ENCODE measurements at places on chromosomes 12 and 14.

- peak; percentile 25 for DNase-seq
Measured at GRCh38 chr14:57390806-57391516, 575 bp downstream of the NAA30 start.

DNA sequence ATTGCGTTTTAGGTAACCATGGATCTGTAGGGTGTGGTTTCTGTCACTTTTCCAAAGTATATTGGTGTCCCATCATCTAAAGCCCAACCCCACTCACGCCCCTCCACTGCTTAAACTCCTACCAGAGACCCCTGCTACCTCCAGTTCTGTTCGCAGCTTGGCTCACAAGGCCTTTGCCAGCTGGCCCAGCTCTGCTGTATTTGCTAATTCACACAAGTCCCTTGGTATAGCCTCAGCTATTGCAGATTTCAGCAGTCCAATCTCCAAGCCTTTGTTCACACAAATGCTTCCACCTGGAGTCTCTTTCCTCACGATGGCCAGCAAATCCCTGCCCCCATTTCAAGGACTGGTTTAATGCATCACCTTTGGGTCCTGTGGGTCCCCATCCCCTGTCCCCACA, 24.2 kb downstream of the ISCA2 start:
- DNase-seq = no peak

DNA sequence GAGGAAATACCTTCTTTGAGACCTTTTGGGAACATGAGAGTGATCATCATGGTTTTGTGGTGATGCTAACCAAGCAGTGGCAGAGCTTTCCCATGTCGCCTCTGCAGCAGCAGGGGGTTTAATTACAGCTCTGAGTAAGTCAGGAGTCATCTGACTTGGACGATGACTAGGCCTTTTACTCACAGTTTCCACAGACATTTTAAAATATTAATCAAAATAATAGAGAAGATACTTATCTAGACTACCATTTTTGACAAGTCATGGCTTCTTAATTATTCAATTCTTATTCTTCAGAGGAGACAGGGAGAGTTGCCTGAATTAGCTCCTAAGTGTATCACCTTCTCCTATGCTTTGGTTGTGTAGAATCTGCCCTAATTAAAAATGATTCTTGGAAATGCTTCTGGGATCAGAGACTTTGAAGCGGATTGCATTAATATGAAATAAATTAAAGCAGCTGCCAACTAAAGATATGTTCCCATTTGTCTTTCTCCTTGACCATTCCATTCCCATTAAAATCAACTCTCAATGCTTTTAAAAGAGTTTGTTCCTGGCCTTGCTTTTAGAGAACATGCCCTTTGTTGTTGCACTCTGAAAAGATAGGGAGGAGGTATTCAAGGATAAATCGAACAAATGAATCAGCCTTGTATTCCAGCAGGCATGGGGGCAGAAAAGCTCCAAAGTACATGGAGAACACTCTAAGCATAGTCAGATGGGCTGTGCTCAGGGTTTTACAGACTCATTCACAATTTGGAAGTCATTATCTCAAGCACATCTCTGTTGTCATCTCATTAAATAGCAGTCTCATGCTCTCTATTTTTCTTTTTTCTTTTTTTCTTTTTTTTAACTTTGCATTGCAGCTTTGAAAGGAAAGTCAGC, 7.7 kb upstream of the IFNG-AS1 start:
- DNase-seq = no peak

DNA sequence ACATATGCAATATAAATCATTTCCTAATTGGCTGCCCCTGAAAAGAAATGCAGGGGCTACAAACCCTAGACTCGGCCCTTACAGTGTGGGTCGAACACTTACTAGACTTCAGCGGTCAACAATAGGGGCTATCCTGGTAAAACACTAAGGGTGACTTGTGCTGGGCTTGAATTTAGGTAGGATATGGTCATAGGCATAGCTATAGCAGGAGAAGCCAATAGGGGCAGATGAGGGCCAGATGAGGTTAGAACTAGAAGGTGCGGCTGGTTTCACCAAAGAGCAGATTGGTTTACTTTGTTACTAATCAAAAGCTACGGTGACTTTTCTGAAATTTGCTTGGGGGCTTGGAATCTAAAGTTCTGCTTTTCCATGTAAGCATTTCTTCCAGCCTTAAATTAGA, 282.3 kb upstream of the DIO2 start:
- DNase-seq = no peak

DNA sequence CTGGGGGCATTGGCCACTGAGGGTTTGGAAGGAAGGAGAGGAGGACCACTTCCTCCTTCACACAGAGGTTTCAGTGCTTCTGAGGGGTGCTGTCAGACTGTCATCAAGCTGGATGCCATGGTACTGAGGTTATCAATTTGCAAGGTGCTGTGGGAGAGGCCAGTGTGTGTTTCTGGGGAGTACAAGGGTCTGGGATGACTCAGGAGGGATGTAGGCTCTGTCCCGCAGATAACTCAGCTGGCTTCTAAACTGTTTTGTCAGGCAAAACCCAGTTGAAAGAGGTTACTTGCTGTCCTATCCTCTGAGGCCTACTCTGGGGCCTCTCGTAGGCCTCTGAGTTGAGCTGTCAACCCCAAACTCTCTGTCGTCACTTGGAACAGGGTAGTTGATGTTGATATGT, 22.8 kb downstream of the ADCK1 start:
- DNase-seq = no peak

GRCh38 chr14:89792489-89793366, 161.8 kb downstream of the EFCAB11 start:
- no peak for DNase-seq

GRCh38 chr12:108955225-108955835, 65.5 kb downstream of the SVOP start:
- no peak for DNase-seq

DNA sequence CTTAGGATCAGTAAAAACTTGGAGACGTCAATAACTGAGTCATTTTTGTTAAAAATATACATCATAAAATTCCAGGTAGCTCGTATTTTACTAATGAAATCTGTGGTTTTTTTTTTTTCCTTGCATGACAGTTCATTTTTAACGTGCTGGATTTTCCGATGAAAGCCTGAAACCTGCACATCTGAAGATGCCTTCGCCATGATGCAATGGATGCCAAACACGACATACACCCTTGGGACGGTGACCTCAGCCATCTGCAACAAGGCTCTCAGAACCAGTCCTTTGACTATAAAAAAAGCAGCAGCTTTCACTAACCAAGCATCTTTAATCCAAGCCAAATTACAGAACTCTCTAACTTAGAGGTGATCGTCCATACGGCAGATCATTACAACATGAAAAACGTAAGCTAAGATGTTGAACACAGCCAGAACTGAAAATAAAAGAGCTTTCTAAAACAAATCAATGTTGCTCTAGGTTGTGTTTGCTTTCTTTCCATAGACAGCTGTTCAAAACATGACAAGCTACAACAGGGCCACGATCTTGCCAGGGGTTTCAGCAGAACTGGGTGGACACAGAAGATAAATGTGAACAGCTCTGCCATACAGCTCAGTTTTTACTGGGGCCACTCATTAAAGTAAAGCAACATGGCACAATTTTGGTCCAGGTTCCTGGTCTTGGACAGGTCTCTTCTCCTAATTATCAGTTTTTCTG, 7.8 kb downstream of the NIN start:
- no peak for DNase-seq

DNA sequence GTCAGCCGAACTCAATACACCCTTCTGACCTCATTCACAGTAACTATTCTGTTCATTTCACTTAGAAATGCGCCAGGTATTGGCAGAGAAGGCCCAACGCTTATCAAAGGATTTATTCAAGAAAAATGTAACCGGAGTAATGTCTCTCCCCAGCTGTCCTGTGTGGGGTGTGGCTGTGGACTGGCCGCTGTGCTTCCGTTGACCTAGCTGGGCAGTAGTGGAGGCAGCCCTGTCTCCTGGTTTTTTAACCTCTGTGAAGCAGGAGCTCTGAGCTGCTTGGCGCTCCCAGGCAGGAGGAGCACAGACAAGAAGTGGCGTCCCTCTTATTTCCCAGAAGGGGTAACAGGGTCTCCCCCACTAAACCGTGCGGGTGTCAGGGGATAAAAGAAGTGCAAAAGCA, 85.2 kb downstream of the ESR2 start:
- DNase-seq = no peak
